Anterior cingulate cortex (tissue), 58 donors: ENCODE measurements at places on chromosomes 7 and 10.

GRCh38 chr10:132107949-132108877, 42.5 kb downstream of the JAKMIP3 start:
- DNase-seq = no peak

- DNase-seq = no peak
These were observed 124.1 kb downstream of the TSPAN12 start for GRCh38 chr7:120733835-120734234.

DNA sequence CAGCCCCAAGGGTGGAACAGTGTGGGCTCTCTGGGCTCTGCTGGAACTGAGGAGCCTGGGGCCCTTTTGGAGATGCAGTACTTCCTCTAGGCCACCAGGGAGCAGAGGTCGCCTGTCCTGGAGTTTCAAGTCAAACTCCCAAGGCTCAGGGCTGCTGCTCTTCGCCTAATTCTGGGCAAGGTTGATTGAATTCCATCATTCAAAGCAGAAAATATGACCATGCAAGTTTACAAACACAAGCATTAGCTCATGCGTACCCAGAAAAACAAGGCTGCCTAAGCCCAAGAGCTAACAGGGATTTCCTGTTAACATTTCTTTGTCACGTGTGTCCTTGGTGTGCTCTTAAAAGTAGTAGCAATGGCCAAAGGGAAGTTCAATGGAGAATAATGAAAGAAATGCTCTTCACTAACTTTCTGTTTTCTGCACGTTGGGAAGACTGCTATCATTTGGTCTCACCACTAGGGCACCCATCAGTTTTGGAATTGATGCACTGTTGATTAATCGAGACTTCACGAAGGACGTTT, 20.1 kb downstream of the LDB3 start:
- no peak for DNase-seq

DNA sequence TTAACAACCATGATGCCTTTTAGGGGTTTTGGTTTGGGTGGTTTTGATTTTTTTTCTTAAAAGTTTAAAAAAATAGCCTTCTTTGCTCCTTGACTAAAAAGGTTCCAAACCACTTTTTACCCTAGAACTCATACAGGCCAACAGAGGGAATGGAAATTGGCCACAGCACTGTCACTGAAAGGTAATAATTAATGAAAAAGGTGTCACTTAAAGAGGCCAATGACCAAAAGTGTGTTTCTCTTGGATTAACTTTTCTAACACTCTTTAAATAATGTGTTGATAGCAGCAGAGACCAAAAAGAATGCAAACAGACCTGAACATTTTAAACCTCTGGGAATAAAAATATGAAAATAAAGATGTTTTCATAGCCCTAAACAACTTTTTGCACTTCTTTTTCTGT, 221.1 kb upstream of the TCF7L2 start:
- no peak for DNase-seq

DNA sequence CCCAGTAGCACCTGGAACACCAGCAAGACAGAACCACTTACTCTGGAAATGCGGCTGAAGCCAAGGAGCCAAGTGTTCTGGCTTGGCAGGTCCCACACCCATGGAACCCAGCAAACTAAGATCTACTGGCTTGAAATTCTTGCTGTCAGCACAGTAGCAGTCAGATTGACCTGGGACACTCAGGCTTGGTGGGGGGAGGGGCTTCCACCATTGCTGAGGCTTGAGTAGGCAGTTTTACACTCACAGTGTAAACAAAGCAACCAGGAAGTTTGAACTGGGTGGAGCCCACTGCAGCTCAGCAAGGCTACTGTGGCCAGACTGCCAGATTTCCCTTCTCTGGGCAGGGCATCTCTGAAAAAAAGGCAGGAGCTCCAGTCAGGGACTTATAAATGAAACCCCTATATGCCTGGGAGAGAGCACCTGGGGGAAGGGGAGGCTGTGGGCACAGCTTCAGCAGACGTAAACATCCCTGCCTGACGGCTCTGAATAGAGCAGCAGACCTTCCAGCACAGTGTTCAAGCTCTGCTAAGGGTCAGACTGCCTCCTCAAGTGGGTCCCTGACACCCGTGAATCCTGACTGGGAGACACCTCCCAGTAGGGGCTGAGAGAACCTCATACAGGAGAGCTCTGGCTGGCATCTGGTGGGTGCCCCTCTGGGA, 121.2 kb downstream of the MTERF1 start:
- no peak for DNase-seq

GRCh38 chr10:51896849-51897248, 197.5 kb upstream of the CSTF2T start:
- DNase-seq = no peak

DNA sequence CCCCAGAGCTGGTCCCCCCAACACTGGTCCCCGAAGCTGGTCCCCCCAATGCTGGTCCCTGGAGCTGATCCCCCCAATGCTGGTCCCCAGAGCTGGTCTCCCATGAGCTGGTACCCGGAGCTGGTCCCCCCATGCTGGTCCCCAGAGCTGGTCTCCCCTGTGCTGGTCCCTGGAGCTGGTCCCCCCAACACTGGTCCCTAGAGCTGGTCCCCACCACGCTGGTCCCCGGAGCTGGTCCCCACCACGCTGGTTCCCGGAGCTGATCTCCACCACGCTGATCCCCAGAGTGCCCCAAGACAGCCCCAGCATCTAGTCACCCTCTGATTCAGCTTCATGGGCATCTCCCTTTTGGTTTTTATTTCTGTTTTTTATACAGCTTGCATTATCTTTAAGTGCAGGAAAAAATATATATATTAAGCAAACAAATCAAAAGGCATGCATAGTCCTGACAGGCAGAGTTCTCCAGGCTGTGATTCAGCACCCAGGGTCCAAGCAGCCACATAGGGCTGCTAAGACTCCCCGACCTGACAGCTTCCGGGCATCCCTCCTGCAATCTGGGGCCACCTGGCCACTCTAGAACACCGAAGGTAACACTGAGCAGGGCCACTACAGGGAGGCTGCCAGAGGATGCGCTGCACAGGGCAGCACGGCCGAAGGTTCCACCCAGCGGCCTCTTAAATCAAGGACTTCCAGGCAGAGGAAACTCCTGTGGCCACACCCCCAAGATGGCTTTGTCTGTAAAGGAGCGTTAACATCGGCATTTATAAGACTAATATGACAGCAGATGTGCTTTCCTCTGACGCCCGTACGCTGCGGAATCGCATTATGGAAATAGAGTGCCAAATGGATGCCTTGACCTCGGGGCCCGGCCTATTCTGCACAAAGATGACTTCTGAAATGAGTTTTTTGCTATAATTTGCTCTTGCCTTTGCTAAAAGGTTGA, 215.0 kb downstream of the PTPRN2 start:
- no peak for DNase-seq

GRCh38 chr10:124185084-124185483, 91.7 kb upstream of the CHST15 start:
- no peak for DNase-seq

DNA sequence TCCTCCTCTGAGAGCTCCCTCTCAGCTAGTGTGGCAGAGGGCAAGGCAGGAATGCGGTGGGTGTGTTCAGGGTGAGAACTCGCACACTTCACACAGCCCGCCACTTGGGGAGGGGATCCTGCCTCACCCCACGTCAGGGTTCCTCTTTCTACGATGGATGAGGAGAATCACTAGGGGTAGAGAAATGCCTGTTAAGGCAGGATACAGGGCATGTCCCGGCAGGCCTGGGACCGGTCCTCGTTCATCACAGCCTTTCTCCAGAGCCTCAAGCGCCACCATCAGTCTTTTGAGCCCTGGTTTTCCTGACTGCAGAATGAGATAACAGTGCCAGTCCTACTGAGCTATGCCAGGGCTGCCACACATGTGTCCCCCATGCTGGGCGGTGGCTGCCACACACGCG, 546.7 kb upstream of the ADARB2 start:
- DNase-seq = no peak

DNA sequence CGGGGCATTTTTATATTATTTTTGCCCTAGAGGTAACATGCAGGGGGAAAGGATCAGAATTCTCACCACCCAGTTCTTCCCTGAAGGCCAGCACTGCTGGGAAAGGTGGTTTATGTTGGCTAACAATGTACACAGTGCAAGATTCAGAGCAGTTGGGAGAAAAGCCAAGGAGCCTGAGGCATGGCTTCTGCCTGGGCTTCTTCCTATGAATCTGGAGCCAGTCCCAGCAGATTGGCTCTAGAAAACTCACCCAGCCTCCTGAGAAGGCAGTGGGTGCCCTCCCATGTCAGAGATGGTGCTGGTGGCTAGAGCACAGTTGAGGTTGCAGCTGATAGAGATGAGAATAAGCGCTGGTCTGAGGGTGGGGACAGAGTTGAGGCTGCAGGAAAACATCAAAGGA, 44.7 kb upstream of the GPR26 start:
- no peak for DNase-seq

DNA sequence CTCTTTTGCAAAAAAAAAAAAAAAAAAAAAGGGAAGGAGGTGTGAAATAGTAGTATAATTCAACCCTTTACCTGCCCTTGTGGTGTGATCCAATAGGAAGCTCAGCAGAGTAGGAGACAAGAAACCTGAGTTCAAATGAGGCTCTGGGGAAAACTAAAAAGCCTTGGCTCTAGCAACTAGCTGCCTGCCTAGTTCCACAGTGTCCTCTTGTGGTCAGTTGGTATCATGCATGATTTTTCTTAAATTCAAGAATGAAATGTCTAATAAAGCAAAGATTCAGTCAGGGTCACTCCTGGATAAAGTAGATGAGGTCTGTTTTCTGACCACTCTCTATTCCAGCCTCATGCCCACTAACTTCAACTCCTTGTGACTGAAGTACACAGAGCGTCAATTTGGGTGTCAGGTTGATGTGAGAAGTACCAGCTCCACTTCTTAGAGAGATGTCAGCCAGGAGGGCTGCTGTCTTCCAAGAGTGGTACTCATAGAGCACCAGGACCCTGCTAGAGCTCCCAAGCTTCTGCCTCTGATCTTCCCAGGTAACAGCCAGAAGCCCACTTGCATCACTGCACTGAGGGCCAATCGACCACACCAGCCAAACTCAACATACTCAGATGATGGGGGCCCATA, 10.5 kb downstream of the LSM5 start:
- no peak for DNase-seq
